ENCODE measurements at places on chromosomes 13 and 19. TPM values are rescaled to one million over a fixed set of nuclear protein-coding genes. Genes with fewer than 3 reads are reported as not detected.

- DNase-seq = peak; percentile 9
These were observed 9.6 kb downstream of the ZNF426 start for GRCh38 chr19:9528757-9529336.

- no peak for DNase-seq
These were observed 9.1 kb downstream of the PCDH17 start for GRCh38 chr13:57640607-57641006.

VSTM2B gene
- total RNA-seq = not detected

DNA sequence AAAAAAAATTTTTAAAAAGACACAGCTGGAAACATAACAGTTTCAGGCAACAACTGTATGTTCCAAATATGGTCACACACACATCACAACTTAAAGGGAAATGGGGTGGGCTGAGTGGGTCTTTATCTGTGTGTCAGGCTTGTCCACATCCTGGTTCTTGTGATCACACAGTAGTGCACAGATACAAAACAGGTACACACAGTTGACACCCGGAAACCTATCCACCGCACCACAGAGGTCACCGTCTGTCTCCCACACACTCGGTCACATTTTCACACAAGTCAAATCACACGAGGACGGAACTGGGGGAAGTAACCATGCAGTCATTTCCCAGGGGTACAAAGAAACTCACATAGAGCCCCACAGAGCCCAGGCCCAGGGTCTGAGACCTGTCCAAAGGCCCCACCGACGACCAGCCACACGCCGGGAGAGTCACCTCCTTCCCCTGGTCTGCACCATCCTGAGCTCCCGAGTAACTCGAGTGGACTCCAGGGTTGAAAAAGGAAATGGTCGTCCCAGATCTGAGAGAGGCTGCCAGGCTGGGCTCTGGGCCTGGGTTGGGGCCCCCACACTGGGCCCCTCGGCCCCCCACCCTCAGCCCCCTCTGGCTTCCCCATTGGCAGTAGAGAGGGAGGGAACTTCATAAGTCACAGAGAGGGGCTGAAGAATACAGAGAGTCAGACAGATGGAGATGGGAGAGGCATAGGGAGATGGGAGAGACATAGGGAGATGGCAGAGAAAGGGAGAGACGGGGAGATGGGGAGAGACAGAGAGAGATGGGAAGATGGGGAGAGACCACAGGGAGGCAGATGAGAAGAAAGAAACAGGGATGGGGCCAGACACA, 1.3 kb upstream of the PPAN start:
- no peak for DNase-seq

HTR2A gene
- not detected for total RNA-seq

SLC8A2 gene
- total RNA-seq = not detected

GRCh38 chr13:33441015-33441414, 155.5 kb upstream of the STARD13 start:
- peak; percentile 47 for DNase-seq

- no peak for DNase-seq
These were observed 37.3 kb downstream of the KLF2 start for GRCh38 chr19:16361926-16362325.

DNA sequence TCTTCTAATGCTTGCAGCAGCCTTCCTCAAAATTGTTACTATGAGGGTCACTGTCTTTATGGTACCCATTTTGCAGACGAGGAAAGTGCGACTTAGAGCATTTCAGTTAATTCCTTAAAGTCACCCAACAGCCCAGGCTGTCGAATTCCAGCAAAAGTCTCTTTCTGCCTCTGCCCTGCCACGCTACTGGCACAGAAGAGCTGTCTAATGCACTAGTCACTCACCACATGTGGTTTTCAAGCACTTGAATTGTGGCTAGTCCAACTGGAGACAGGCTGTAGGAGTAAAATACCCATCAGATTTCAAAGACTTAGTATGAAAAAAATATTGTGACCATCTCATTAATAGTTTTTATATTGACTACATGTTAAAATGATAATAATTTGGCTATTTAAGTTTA, 1.7 kb downstream of the FPR1 start:
- no peak for DNase-seq

SIGLEC5 gene
- not detected for total RNA-seq

GRCh38 chr19:23482829-23483228, 87.6 kb upstream of the ZNF91 start:
- DNase-seq = no peak

DNA sequence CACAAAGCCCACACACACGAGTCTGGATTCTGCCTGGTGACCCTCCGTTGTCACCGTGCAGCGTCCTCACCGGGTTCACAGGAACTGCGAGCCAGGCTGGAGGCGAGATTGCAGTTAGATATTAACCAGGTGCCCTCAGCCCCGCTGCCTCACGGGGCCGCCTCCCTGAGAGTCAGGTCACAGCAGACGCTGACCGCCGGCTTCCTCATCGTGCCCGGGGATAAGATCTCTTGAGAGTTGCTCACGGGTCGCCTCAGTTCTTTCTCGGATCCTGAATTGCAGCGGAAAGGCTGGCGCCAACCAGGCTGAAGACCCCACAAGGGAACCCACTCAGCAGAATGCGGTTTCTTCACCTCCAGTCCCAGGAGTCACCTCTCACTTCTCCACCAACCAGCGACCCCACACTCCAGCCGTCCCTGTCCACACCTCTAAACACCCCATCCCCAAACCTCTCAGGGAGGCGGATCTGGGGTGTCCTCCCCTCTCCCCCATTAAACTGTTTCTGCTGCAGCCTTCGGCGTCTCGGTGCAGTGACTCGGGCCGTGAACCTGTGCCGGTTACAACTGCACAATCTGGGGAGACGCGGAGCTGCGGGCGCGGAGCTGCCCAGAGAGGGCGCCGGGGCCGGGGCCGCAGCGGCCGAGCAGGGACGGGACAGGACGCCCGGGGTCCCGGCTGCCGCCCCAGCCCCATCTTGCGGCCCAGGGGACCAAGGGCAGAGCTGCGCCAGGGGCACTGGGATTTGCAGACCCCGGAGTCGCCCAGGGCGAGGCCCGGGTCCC, 591 bp downstream of the ZNF823 start:
- peak; percentile 12 for DNase-seq

TMEM255B gene
- total RNA-seq = 0.36 TPM

TEX29 gene
- total RNA-seq = not detected

CEACAM1 gene
- total RNA-seq = not detected

DNA sequence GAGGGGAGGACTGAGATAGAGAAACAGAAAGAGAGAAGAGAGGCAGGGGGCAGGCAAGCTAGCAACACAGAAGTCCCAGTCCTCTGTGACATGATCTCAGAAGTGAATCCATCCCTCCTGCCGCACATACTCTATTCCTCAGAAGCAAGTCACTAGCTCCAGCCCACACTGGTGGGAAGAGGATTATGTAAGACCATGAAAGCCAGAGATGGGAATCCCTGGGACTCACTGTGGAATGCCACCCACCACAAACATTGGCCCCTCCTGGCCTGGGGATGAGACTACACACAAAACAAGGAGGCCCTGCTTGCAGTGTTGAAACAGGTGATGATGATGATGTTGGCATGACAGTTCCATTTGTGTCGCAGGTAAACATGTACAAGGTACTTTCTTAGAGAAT, 419.9 kb downstream of the IRS2 start:
- DNase-seq = peak; percentile 22

ZNF536 gene
- total RNA-seq = not detected

DNA sequence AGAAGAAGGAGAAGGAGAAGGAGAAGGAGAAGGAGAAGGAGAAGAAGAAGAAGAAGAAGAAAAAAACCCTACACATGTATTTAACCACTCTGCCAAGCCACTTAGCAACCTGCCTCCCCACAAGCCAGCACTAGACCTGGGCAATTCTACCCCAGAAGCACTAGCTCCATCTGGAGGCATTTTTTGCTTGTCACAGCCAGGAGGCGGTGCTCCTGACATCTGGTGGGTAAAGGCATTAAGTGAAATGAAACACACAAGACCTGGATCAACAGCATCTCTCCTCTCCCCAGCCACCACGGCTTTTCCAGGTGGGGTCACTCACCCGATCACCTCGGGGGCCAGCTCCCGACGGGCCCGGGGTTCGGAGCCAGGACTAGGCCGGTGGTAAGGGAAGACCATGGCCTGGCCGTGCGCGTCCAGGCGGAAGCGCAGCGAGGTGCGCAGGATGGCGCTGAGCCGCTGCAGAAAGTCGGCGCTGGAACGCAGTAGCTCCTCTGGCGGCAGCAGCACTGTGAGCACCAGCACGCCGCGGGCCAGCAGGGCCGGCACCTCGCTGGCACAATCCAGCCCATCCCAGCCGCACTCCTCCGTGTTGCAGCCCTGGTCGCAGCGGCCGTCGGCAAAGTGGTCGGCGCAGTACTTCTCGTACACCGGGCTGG, 26.9 kb downstream of the NOTCH3 start:
- DNase-seq = no peak

POLR1G gene
- total RNA-seq = 10.3 TPM

DNA sequence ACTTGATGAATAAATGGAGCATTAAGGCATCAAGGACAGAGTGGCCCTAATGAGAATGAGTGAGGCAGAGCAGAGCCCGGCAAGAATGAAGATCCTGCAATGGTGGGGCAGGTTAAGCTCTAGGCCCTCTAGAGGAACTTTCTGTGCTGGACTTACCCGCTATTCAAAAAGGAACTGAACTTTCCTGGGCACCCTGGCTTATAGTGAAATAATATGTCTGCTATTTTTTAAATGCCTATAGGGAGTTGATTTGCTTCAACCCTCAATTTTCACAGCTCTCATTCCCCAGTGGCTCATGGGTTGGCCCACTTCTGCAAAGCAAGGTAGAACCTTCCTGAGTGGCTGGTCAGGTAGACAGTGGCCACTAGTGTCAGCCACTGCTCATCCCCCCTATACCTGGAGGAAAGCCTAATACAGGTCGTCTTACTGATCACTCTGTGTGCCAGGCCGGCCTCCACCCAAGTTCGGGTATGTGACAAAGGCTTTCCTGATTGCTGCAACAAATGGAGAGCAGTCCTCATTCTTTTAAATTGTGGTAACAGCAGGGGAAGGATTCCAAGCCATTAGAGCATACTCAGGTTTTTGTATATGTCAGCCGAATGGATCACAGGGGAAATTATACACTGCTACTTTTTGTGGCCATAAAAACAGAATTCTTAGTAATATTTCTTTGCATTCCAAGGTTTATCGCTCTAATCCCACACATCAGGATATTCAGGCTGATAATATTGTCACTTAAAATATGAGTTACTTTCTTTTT, 103.0 kb downstream of the KL start:
- no peak for DNase-seq

GRCh38 chr13:87779426-87779825, 108.3 kb downstream of the SLITRK5 start:
- DNase-seq = no peak

DNA sequence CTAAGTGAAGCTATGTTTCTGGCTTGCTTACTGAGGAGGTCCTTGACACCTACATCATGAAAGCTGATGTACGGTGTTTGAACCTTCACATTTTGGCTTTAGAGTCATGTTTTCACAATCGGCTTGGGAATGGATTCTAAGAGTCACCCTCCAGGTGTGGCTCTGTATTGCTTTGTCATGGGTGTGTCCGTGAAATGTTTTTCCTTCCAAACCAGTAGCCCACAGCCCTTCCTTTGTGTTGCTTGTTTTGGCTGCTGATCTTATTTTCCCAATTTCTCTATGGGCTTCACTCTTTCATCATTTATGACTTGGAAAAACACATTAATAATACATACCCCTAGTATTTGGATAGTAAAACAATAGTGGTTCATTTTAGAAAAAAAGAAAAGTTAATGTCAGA, 240.6 kb downstream of the GGACT start:
- DNase-seq = no peak

DNA sequence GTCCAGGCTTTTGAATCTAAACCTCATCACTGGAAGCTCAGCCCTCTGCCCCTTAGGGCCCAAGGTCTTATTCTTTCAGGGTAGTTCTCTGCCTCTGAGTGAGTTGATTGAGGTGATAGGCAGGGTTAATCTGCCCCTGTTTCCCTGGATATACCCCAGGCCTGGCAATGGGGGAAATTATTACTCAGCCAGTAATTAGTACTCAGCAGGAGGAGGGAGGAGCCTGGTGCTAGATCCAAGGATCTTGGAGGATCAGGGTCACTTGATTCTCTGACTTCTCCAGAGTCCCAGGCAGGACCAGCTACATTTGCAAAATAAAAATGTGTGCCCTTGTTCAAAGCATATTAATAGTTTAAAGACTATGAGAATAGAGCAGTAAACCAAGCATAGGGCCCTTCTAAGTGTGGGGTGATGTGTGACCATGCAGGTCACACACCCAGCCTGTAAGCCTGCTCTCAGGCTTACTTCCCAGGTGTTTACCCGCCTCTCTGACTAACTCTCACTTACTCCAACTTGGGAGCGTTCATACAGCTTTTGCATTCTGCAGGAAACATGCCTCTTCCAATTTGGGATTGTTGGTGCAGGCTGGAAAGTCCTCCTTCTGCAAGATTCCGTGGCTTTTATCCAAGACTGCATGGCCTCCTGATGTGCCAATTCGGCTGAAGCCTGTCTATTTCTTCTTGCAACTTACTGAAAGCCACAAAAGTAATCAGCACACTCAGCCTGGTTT, 7.9 kb upstream of the STK24 start:
- DNase-seq = no peak

- DNase-seq = peak; percentile 36
These were observed 693 bp downstream of the RFXAP start for GRCh38 chr13:36819739-36820090.

GRCh38 chr19:55158848-55159749, 1.6 kb upstream of the TNNI3 start:
- DNase-seq = no peak

MAB21L1 gene
- total RNA-seq = 0.83 TPM

- no peak for DNase-seq
These were observed 155.8 kb downstream of the URI1 start for GRCh38 chr19:30097746-30098280.

DNA sequence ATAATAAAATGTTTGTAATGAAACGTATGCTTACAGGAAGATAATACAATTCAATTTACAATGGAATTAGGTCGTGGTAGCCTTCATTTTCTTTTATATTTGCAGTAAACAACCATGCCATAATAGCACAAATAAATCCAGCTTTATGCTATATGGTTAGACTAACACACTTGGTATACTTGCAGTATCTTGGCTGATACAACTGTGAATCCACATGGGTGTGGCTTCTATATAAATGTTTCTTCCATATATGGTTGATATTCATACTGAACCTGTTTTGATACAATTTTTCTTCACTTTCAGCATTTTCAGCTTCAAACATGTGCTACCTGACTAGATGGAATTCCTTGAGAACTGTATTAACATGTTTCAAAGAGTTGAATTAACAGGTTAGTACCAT, 20.4 kb upstream of the SPRY2 start:
- no peak for DNase-seq

GRCh38 chr13:25241007-25241406, 46.3 kb downstream of the MTMR6 start:
- DNase-seq = no peak

RPS19 gene
- 230 TPM for total RNA-seq

GRCh38 chr13:114303700-114304327, 10.5 kb upstream of the CHAMP1 start:
- DNase-seq = no peak
